ENCODE measurements at places on chromosomes 4 and X. TPM values are rescaled to one million over a fixed set of nuclear protein-coding genes. Genes with fewer than 3 reads are reported as not detected.

SH3RF1 gene
- polyA plus RNA-seq: 3.4 TPM

MAP9 gene
- polyA plus RNA-seq: 15.2 TPM

C4orf50 gene
- polyA plus RNA-seq: not detected

SULT1B1 gene
- polyA plus RNA-seq: 0.22 TPM

- DNase-seq: no peak
Observed at GRCh38 chr4:161696944-161697343, 466.9 kb downstream of the FSTL5 start.

DNA sequence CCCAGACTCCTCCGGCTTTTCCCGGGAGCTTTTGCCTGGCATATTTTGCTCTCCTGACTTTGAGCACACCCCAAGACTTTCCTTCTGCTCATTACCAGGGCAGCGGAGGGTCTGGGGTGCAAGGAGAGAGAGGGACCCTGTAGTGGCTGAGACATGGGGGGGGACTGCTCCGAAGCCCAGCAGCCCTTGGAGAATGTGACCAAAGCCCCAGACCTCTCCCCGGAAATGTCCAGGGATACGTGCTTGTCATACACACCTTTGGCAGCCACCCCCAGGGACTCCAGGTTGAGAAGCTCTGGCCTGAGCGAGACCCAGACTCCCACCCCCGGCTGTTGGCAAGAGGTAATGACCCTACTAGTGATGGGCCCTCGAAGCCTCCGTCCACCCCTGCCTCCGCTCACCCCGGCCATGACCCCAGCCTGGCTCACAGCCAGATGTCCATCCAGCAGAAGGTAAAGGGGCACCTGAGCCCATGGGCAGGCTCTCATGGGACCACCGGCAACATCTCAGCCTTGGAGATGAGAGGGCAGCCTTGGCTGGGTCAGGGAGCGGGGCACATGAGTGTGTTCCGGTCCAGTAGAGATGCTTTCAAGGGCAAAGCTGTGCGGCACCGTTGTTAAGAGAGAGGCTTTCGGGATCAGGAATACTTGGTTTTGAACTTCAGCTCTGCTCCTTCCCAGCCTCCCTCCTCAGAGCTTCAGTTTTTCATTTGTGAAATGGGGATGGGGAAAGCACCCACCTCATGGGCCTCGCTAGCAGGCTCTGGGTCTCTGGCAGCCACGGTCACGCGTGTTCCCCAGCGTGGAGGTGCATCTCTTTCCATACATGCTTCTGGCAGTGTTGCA is 2.0 kb downstream of the PSAPL1 start:
- no peak for DNase-seq

GRCh38 chr4:73055241-73055897 is 14.1 kb downstream of the COX18 start:
- DNase-seq: no peak

DNA sequence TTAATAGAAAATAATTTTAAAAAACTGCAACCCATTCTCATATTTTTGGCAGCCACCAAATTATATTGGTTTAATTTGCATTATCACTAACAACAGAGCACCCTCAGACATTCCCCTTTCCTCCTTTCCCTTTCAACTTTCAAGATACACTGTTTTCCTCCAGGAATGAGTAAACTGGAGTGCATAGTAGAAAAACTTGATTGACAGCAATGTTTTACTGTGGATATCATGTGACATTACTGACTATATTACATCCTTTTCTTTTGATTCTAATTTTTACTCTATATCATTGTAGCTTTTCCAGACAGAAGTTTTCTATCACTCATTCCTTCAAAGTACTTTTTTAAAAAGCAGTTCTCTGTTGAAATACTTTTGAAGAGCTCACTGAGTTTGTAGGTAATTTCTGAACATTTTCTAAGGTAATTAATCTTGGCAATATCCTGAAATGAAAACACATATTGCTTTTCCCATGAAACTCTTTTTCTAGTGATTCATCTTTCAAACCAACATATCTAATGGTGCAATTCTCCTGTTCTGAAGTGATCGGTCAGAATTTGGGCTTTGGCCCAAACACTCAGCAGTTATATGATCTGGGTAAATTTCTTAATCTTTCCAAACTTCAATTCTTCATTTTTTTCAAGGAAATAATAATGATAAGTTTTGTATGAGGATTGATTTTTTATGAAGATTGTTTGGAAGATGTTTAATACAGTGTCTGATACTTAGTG is 920.4 kb upstream of the EPHA5 start:
- DNase-seq: no peak

DNA sequence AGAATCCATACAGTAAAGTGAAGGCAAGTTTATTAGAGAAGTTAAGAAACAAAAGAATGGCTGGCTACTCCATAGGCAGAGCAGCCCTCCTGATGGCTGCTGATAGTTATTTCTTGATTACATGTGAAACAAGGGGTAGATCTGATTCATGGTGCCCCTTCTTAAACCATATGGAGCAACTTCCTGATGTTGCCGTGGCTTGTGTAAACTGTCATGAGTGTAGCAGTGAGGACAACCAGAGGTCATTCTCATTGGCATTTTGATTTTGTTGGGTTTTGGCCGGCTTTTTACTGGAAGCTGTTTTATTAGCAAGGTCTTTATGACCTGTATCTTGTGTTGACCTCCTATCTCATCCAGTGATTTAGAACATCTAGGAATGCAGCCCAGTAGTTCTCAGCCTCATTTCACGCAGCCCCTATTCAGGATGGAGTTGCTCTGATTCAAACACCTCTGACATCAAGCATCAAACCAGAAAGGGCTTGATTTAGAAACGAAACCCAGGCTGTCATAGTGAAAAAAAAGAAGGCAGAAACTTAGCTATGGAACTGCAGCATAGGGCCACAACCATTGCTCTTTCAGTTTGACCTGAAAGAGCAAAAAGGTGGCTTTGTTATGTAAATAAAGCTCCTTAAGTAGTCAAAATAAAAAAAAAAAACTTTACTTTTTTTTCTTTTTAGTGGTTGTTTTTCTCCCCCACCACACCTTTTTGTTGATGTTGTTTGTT is 37.8 kb downstream of the SPCS3 start:
- DNase-seq: no peak

GRCh38 chrX:9134366-9134765 is 100.4 kb upstream of the FAM9B start:
- no peak for DNase-seq

DNA sequence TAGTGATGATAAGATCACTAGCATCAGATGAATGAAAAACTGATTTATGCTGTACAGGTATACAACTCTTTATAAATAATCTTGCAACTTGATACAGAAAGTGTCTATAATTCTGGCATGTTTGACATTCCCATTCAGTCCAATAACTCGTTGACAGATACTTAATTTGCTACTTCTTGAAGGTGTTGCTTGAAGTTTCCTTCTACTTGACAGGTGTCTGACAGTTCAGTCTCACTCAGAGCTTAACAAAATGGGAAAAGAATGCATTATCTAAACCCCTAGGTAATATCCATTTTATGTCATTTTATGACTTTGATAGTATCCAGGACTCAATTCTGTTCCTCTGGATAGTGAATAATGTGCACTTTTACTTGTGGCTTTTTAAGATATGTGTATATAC is 508.9 kb downstream of the GRID2 start:
- no peak for DNase-seq

- DNase-seq: no peak
Observed at GRCh38 chrX:136183917-136184316, 36.6 kb downstream of the FHL1 start.

DNA sequence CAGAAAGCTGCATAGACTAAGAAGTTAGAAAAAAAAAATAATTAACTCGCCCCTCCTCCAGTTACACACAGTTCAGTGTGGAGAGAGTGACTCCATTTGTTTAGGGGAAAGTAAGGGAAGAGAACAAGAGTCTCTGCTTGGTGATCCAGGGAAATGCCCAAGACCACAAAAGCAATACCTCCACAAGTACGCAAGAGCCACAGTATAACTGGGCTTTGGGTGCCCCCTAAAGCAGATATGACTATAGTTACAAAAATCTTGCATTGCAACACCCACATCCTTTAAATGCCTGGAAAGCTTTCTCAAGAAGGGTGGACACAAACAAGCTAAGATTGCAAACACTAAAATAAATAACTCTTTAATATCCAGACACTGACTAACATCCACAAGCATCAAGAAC is 164.2 kb upstream of the NRK start:
- no peak for DNase-seq

- no peak for DNase-seq
Observed at GRCh38 chrX:101774340-101774739, 114.7 kb upstream of the ARMCX2 start.

GRCh38 chr4:177961761-177962380 is 519.6 kb upstream of the AGA start:
- no peak for DNase-seq

- no peak for DNase-seq
Observed at GRCh38 chrX:20454117-20454516, 187.4 kb upstream of the RPS6KA3 start.

DNA sequence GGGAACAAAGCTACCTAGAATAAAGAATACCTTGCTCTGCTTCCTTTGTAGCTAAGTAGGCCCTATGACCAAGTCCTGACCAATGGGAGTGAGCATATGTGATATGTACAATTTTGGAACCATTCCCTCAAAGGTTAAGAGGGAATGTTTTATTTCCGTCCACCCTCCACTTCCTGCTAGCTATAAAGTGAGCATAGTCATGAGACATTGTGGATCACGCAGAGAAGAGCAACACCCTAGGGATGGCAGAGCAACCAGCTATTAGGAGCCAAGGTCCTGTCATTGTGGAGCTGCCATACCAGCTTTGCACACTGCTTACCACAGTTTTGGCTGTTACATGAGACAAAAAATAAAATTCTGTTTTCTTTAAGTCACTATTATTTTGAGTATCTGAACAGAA is 45.8 kb upstream of the RNF128 start:
- no peak for DNase-seq

DNA sequence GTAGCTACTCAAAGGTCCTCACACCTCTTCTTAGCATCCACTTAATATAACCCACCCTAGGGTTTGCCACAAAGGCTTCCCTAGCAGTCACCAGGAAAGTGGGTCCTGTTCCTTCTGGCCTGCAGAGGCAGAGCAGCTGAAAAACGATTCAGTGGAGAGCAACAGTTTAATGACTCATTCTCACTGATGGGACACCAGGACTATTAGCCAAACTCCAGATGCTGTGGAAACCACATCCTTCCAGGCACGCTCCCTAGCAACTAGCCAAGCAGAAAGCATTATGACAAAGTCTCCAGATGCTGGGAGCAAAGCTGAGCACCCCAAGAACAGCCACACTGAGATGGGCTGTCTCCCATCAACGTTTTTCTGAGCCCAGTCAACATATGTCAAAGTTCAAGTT is 30.3 kb upstream of the UTP14A start:
- no peak for DNase-seq

GRCh38 chr4:88018466-88018865 is 11.0 kb downstream of the PKD2 start:
- peak; percentile 54 for DNase-seq

DNA sequence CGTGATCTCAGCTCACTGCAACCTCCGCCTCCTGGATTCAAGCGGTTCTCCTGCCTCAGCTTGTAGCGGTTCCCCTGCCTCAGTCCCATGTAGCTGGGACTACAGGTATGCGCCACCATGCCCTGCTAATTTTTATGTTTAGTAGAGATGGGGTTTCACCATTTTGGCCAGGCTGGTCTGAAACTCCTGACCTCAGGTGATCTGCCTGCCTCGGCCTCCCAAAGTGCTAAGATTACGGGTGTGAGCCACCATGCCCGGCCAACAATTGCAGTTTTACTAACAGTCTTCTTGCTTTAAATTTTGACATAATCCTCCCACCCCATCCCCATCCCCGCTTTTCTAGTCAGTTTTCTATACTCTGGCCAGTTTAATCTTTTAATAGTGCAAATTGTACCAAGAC is 112.0 kb downstream of the CFAP299 start:
- DNase-seq: no peak

DNA sequence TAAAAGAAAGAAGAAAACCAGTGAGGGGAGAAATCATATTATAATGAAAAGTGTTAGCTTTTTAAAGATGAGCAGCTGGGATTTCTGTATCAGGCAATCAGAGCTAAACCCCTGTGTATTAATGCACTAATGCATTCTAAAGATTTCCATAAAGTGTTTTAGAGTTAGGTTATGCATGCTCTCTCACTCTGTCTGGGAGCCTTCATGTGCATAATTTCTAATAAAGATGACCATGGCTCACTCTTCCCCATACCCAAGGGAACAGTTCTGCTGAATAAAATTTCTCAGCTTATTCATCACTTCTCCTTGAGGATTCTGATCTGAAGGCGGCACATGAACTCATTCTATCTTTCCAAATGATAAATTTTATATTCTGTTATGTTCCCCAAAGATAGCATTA is 129.4 kb downstream of the DKK2 start:
- no peak for DNase-seq

- no peak for DNase-seq
Observed at GRCh38 chrX:51614353-51615012, 4.2 kb downstream of the CENPVL3 start.

DNA sequence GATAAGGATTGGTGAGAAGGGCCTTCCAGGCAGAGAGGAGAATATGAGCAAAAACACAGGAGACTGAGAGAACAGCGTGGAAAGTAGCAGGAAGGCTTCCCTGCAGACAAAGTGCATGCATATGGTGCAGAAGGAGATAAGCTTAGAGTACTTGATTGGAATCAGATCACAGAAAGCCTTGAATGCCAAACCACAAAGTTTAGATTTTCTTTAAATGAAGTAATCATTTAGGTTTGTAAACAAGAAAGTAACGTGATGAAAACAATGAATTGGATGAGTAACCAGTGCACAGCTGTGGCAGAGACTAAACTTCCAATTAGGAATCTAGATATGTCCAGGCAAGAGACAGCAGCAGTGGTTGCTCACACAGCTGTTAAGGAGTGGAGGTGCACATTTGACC is 83.8 kb upstream of the C1QTNF7 start:
- DNase-seq: no peak

DNA sequence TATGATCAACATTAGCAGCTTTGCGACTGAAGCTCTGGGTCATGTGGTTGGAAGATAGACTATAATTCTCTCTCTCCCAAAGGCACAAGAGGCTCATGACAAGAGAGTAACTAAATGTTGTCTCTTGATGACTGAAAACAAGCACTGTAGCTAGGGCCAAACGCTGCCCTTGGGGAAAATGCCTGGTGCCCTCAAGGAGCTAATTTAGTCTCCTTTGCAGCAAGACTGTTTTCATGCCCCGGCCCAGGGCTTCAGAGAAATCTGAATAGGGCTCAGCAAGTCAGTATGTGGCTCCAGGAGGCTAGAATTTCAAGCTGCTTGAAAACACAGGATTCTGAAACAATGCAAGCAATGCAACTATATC is 411.9 kb downstream of the GPAT3 start:
- DNase-seq: no peak

DNA sequence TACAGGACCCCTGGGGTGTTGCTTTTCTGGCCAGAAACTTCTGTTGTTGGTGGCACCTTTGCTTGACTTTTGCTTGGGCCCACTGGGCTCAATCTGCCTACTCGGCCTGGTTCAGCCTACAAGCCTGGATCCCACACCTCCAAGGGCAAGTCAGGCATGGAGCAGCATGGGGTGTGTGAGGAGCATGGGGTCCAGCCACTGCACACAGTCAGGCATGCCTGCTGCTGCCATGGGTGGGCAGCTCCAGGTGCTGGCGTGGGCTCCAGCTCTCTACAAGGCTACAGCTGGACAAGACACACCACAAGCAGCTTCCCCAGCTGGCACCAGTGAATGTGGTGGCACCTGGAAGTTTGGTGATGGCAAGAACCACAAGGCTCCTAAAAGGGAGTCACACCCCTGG is 1683.1 kb upstream of the ADGRL3 start:
- no peak for DNase-seq

- DNase-seq: no peak
Observed at GRCh38 chr4:125368146-125368545, 53.4 kb downstream of the FAT4 start.

All from heart right ventricle (tissue), 16 donors.